ENCODE measurements at places on chromosomes 2 and 18. TPM values are rescaled to one million over a fixed set of nuclear protein-coding genes. Genes with fewer than 3 reads are reported as not detected.

GRCh38 chr2:45980161-45980865, 316.9 kb upstream of the EPAS1 start:
- DNase-seq, result no peak

GRCh38 chr2:207933396-207934065, 91.8 kb downstream of the PLEKHM3 start:
- no peak for DNase-seq

DNA sequence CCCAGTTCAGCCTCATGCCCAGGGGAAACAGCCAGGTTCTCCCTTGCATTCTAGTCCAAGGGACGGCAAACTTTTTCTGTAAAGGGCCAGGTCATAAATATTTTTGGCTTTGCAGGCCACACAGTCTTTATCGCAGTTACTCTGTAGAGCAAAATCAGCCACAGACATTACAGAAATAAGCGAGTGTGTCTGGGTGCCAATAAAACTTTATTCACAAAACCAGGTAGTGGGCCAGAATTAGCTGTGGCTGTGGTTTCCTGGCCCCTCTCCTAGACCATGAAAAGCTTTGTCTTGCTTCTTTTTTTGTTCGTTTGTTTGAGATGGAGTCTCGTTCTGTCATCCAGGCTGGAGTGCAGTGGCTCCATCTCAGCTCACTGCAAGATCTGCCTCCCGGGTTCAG, 80.1 kb downstream of the EIPR1 start:
- DNase-seq, result no peak

DNA sequence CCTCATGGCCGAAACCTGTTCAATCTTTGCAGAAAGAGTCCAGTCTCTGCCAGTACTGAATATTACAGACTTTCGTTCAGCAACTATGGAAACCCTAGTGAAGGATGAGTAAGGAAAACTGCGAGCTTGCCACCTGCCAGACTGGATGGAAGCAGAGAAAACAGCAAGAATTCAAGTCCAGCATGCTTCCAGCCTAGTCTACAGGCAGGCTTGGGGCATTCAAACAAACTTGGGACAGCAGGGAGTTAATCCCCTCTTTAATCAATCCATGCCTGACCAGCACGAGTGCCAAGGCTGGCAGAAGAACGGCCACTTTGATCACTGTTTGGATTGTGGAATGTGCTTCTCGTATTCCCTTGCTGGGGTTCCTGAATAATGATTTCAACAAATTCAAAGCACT, 145.2 kb downstream of the EPHA4 start:
- DNase-seq, result no peak

DNA sequence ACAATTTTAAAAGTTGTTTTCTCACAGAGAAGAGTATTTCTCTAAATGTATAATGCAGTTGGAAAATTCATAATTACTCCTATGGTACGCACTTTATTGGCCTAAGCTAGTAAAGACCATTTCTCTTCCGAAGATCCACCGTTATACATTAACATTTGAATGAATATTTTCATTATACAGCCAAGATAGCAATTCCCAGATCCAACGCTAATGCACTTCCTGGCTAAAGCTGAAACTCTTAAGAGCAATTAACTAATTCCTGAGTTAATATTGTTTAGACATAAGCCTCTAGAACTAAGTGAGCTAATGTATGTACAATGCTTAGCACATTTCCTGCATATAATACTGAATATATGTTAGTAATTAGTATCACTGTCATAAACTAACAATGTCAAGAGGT, 56.2 kb downstream of the PDK1 start:
- DNase-seq, result no peak

GRCh38 chr18:28357766-28358401, 181.0 kb upstream of the CDH2 start:
- no peak for DNase-seq

- DNase-seq, result no peak
These were observed 68.7 kb downstream of the CDH2 start for GRCh38 chr18:28108254-28108653.

DNA sequence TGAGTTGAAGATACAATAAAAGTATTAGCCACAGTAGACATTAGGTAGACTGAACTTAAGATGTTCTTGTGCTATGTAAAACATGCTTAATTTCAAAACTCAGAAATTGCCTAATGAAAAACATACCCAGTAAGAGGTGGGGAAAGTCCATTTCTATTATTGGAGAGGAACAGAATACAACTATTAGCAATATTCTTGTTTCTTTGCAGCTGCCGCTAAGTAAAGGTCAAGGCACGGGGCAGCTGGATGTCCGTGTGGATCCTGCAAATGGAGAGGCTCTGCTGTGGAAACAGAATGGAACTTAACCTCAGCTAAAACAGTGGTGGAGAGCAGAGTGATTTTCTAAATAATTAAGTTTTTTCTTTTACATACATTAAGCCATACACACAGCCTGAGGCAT, 139.2 kb upstream of the ARHGAP28 start:
- DNase-seq, result no peak

GRCh38 chr18:77737405-77737804, 487.8 kb downstream of the GALR1 start:
- no peak for DNase-seq

GRCh38 chr2:42071791-42072190, 24.0 kb downstream of the PKDCC start:
- no peak for DNase-seq

DNA sequence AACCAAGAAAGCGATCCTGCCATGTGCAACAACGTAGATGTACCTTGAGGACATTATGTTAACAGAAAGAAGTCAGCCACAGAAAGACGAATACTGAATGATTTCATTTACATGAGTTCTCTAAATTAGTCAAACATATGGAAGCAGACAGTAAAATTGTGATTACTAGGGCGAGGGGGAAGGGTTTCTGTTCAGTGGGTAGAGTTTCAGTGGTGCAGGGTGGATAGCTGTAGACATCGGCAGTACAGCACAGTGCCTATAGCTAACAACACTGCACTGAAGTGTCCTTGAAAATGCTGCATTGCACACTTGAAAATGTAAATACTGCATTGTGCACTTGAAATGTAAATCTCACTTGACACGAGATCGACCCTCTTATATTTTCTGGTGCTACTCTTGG, 275.3 kb downstream of the GALR1 start:
- DNase-seq, result no peak

- no peak for DNase-seq
These were observed 62.6 kb upstream of the STK17B start for GRCh38 chr2:196233805-196234475.

DNA sequence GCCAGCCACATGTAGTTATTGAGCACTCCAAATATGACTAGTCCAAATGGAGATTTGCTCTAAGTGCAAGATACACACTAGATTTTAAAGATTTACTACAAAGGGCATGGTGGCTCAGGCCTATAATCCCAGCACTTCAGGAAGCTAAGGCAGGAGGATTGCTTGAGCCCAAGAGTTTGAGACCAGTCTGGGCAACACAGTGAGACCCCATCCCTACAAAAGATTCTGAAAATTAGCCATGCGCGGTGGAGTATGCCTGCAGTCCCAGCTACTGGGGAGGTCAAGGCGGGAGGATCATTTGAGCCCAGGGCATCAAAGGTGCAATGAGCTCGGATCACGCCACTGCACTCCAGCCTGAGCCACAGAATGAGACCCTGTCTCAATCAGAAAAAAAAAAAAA, 93.5 kb upstream of the HNRNPA3 start:
- no peak for DNase-seq

GRCh38 chr2:54350426-54350825, 94.4 kb upstream of the TSPYL6 start:
- DNase-seq, result no peak

DNA sequence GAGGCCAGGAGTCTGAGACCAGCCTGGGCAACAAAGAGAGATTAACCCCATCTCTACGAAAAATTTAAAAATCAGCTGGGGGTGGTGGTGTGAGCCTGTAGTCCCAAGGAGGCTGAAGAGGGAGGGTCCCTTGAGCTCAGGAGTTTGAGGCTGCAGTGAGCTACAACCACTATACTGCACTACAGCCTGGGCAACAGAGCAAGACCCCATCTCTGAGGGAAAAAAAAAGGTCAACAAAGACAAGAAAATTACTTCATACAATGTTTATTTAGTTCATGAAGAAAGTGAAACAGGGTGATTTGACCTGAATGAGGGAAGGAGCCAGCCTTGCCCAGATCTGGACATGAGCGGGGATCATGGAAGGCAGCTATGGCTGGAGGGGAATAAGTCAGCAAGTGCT, 59.1 kb downstream of the TMEM163 start:
- no peak for DNase-seq

DNA sequence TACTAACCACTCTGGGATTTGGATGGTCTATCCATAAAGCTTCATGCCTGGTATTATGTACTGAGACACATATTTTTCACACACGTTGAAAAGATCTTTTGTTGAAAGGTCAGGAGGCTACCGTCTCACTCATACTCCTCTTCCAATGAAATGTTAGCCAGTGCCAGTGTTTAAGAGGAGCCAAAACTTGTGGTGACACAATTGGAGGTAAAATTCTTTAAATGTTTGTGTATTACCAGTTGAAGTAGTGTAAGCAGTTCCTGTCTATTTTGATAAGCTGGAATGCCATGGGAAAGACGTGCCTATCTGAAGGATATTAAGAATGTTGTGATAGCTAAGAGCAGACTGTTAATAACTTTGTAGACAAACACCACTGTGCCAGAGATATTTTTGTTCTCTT, 32.1 kb downstream of the MARCHF7 start:
- no peak for DNase-seq

GRCh38 chr2:214695789-214696188, 113.7 kb downstream of the BARD1 start:
- no peak for DNase-seq

- no peak for DNase-seq
These were observed 5.5 kb downstream of the CTDSP1 start for GRCh38 chr2:218405086-218405745.

DNA sequence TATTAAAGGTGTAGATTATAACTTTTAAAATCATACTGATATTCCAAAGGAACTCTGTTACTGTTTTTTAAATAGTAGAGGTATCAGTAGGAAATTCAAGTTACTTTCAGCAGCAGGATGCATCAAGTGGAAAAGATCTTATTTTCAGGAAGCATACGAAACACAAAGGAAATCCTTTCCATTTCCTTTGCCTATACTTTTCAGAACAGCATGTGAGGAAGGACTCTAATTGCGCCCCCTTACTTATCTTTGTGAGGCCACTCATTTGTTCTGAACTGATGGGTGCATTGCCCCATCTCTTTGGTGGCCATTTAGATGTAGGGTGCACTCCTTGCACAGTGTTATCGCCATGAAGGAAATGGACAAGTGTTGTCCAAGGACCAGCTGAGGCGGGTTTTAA, 145.3 kb downstream of the BABAM2 start:
- no peak for DNase-seq

DNA sequence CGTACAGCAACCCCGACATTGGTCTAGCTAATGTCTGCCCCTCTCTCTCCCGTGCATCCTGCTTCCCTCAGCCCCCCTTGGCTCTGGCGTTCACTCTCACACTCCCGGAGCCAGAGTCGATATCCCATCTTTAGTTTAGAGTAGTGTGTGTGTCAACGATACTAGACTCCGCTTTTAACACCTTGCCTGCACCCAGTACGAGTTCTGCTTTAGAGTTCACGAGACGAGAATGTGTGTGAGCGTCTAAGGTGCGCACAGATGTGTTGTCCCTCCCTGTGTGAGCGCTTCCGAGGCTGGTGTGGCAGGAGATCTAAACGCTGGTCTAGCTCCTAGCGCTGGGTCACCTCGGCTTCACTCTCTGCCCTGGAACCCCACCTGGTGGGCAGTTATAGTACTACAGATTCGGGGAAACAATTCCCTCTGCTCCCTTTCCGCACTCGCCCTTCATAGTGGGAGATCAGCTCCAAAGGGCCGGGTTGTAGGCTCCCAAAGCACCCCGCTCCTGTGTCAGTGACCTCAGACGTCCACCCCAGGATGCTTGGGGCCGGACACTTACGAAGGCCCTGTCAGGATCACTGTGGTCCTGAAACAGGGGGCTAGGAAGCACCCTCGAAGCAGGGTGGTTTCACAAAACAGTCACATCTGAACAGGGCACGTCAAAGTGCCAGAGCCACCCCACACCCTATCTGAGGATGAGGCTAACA, 2.6 kb upstream of the CYP26B1 start:
- DNase-seq, result peak; percentile 84

DNA sequence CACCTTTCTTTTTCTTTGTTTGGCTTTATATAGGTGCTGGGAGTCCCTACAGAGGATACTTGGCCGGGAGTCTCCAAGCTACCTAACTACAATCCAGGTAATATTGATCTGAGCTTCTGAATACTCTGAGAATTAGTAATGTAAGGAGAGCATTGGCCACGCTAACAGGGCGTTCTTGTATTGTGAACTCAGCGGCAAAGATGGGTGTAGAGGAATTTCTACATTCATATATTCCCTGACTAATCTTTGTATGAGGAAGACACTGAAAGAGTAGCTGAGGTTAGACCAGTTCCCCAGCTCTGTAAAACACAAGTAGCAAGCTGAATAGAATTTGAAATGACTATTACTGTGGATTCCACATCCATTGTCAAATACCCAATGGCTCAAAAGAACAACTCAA, 48.5 kb downstream of the CDK15 start:
- no peak for DNase-seq

DNA sequence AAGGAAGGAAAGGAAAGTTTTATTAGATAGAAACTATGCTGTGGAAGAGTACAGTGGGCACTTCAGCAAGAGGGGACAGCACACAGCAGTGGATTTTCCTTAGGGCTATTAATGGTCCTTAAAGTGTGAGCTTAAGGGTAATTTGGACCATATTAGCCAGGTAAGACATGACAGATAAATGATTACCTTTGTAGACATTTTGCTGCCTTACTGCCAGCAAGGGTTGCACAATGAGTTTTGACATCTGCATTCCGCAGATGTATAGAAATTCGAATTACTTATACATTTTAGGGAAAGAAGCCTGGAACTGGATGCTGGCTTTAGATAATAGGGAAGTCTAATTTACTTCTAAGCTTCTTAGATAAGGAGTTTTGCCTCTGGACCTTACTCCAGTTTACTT, 14.0 kb upstream of the UBE2F start:
- DNase-seq, result no peak

GRCh38 chr18:7393080-7393479, 162.2 kb downstream of the LRRC30 start:
- no peak for DNase-seq

- peak; percentile 71 for DNase-seq
These were observed 100.0 kb downstream of the COLEC12 start for GRCh38 chr18:400456-400855.

- DNase-seq, result peak; percentile 82
These were observed at the start of gene ZNF892 for GRCh38 chr2:95207111-95207961. ZNF892 (plus strand) TSS chr2:95207521; CDS start chr2:95207816, 295 bp downstream.

CD8B2 gene
- 0.21 TPM for polyA plus RNA-seq

ERBB4 gene
- 1.2 TPM for polyA plus RNA-seq

ANKRD29 gene
- 73.8 TPM for polyA plus RNA-seq

KCMF1 gene
- polyA plus RNA-seq, result 49.2 TPM

SPEG gene
- polyA plus RNA-seq, result 23.3 TPM

CCBE1 gene
- 79.2 TPM for polyA plus RNA-seq

NIF3L1 gene
- 30.8 TPM for polyA plus RNA-seq
